ENCODE measurements at places on chromosomes 3 and 15. TPM values are rescaled to one million over a fixed set of nuclear protein-coding genes. Genes with fewer than 3 reads are reported as not detected.

Gene LSAMP
- total RNA-seq, result not detected

Gene CLDN18
- total RNA-seq, result not detected

Gene TTLL13
- total RNA-seq, result 0.61 TPM

Gene P3H2
- 29.4 TPM for total RNA-seq

Gene LRCH3
- total RNA-seq, result 14.7 TPM

Gene LNP1
- total RNA-seq, result 0.66 TPM
